ENCODE measurements at places on chromosomes 7 and 10. TPM values are rescaled to one million over a fixed set of nuclear protein-coding genes. Genes with fewer than 3 reads are reported as not detected.
A peak's percentile ranks its signal among the peaks of the same experiment; 100 is the strongest.

GRCh38 chr7:142108728-142109505 is 2.6 kb upstream of the MGAM2 start:
- H3K36me3 ChIP-seq: no peaks in the 10 kb centered on the region
- H3K4me1 ChIP-seq: no peaks in the 10 kb centered on the region
- no peak overlapping the region for H3K4me3 ChIP-seq
- H3K27me3 ChIP-seq: no peaks in the 10 kb centered on the region

GRCh38 chr7:29764227-29764626 is 42.1 kb upstream of the WIPF3 start:
- H3K27ac ChIP-seq: no peak overlapping the region
- H3K27me3 ChIP-seq: peaks cover 4% of the 10 kb centered on the region
- no peak overlapping the region for H3K4me3 ChIP-seq
- DNase-seq: peak; percentile 33
- H3K4me1 ChIP-seq: no peaks in the 10 kb centered on the region

GRCh38 chr10:33506838-33507661 is 172.6 kb upstream of the NRP1 start:
- H3K4me3 ChIP-seq: no peak overlapping the region
- no peak for DNase-seq
- no peaks in the 10 kb centered on the region for H3K36me3 ChIP-seq
- no peak overlapping the region for H3K27ac ChIP-seq
- no peaks in the 10 kb centered on the region for H3K27me3 ChIP-seq

- H3K4me3 ChIP-seq: no peak overlapping the region
- H3K27ac ChIP-seq: no peak overlapping the region
- no peaks in the 10 kb centered on the region for H3K27me3 ChIP-seq
- no peak for DNase-seq
- H3K36me3 ChIP-seq: peaks cover 12% of the 10 kb centered on the region
- H3K4me1 ChIP-seq: peaks cover 15% of the 10 kb centered on the region
Measured at GRCh38 chr10:124731551-124731950, 12.6 kb downstream of the FAM53B start.

The GPR15LG gene
- total RNA-seq: not detected

The ADIRF gene
- not detected for total RNA-seq

The ASB10 gene
- total RNA-seq: not detected

The NUTM2B gene
- 2.3 TPM for total RNA-seq

Data from K562 (cell line).